PC-9 (cell line): ENCODE measurements at places on chromosomes 5 and 9. TPM values are rescaled to one million over a fixed set of nuclear protein-coding genes. Genes with fewer than 3 reads are reported as not detected.

Gene PDE6A
- 0.35 and 0.50 TPM in 2 replicates for total RNA-seq

GRCh38 chr9:35548571-35548970 lies 56.5 kb upstream of the TESK1 start:
- no peaks in the 10 kb centered on the region for H3K4me1 ChIP-seq
- no peaks in the 10 kb centered on the region for H3K36me3 ChIP-seq
- no peak overlapping the region for H3K4me3 ChIP-seq
- no peak overlapping the region for H3K27ac ChIP-seq
- no peaks in the 10 kb centered on the region for H3K27me3 ChIP-seq
- DNase-seq = no peak

Gene IRX2
- total RNA-seq = not detected in 2 replicates

Gene OR1Q1
- not detected in 2 replicates for total RNA-seq

GRCh38 chr9:77935211-77935610 lies 96.4 kb downstream of the GNAQ start:
- H3K4me3 ChIP-seq = no peak overlapping the region
- no peak overlapping the region for H3K27ac ChIP-seq
- no peak for DNase-seq
- no peaks in the 10 kb centered on the region for H3K36me3 ChIP-seq

GRCh38 chr5:82792096-82792495 lies 285.1 kb downstream of the TMEM167A start:
- H3K4me3 ChIP-seq = no peak overlapping the region
- H3K36me3 ChIP-seq = no peaks in the 10 kb centered on the region
- no peak overlapping the region for H3K27ac ChIP-seq
- no peaks in the 10 kb centered on the region for H3K27me3 ChIP-seq
- no peak for DNase-seq

DNA sequence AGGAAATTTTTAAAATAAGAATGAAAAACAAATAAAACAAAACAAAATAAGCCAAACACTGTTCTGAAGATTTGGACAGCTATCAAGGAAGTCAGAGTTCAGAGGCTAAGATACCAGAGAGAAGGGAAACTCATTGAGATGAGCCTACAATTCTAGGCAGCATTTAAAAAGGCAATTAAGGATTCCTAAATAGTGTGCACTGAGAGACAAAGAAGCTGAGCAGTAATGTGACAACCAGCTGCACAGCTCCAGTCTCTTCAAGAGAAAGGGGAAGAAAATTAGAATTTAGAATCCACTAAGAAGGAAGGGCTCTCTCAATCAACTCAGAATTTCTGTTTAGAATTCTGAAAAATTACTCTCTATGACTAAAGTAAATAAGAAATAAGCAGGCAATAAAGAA lies 246.7 kb upstream of the COX7C start:
- no peak overlapping the region for H3K27ac ChIP-seq
- no peaks in the 10 kb centered on the region for H3K36me3 ChIP-seq
- no peaks in the 10 kb centered on the region for H3K27me3 ChIP-seq

DNA sequence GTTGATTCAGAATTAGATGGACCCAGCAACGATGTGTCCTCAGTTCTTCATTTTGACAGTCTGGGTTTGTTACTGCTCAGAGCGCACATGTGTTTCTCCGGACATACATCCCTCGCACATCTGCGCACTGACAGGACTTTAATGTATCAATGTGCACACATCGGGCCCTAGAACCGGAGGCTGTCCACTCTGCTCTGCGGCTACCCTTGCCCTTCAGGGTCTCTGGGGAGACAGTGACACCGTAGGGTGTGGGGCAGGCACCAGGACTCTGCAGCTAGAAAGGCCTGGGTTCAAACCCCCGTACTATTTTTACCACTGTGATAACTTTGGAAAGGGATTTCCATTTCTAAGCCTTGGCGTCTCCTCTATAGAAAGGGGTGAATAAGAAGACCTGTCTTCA lies 23.5 kb upstream of the LPCAT1 start:
- no peak overlapping the region for H3K27ac ChIP-seq
- no peak overlapping the region for H3K4me3 ChIP-seq
- peaks cover 10% of the 10 kb centered on the region; the same call in 1 of the 2 replicates for H3K27me3 ChIP-seq
- H3K36me3 ChIP-seq = no peaks in the 10 kb centered on the region

DNA sequence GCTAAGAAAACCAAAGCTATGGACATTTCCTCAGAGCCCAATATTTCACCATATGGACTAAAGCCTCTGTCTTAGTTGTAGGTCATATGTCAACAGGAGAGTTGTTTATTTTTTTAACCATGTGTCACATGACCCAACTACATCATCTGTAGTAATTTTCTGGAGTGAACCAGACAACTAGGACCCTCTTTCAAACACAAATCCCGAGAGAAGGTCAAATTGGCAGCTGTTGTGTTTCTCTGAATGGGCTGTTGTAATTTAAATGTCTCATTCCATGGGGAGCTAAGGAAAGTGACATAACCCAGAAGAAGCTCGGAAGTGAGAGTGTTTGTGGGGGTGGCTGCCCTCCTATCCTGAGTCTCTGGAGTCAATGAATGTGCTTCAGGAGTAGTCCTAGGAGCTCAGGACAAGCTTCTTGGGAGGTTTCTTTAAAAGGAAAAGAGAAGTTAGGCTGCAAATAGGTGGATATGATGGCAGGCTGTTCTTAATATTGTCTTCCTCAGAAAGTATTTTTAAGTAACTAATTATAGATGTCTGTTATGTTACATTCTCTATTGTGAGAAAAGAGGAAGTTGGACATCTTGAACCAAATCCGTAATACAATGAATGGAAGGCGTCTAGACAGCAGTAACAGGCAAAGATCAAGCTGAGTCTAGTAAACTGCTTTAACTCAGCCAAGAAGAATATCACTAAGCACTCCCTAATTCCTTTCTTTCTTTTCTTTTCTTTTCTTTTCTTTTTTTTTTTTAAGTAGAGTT lies 50.1 kb downstream of the TMEM167A start:
- DNase-seq = no peak
- no peaks in the 10 kb centered on the region for H3K36me3 ChIP-seq
- H3K27ac ChIP-seq = no peak overlapping the region
- no peaks in the 10 kb centered on the region for H3K27me3 ChIP-seq
- H3K4me3 ChIP-seq = no peak overlapping the region

Gene TRIM52
- 15.2 and 15.7 TPM in 2 replicates for total RNA-seq
